ENCODE measurements at places on chromosomes 6 and 20.

DNA sequence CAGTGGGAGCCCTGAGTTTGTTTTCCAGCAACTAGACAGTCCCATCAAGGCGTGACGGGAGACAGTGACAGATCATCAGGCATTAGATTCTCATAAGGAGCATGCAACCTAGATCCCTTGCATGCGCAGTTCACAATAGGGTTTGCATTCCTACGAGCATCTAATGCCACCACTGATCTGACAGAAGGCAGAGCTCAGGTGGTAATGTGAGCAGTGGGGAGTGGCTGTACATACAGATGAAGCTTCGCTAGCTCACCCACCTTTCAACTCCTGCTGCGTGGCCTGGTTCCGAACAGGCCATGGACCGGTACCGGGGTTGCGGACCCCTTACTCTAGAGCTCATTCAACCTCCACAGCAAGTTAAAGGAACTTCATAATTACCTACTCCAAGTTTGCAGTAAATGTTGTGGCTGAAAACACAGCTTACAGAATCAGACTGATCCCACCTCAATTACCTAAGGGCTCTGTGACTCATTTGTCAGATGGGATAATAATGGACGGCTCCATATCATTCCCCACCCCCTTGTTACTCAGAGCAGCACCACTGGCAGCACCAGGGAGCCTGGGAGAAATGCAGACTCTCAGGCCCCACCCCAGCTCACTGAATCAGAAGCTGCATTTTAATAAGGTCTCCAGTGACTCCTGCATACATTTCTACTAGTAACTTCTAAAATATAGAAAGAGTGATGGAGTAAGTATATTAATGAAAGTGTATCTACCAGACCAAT, 15.7 kb downstream of the PXMP4 start:
- DNase-seq: no peak

GRCh38 chr20:33249456-33249855, 13.7 kb downstream of the BPIFA1 start:
- peak; percentile 98 for DNase-seq

DNA sequence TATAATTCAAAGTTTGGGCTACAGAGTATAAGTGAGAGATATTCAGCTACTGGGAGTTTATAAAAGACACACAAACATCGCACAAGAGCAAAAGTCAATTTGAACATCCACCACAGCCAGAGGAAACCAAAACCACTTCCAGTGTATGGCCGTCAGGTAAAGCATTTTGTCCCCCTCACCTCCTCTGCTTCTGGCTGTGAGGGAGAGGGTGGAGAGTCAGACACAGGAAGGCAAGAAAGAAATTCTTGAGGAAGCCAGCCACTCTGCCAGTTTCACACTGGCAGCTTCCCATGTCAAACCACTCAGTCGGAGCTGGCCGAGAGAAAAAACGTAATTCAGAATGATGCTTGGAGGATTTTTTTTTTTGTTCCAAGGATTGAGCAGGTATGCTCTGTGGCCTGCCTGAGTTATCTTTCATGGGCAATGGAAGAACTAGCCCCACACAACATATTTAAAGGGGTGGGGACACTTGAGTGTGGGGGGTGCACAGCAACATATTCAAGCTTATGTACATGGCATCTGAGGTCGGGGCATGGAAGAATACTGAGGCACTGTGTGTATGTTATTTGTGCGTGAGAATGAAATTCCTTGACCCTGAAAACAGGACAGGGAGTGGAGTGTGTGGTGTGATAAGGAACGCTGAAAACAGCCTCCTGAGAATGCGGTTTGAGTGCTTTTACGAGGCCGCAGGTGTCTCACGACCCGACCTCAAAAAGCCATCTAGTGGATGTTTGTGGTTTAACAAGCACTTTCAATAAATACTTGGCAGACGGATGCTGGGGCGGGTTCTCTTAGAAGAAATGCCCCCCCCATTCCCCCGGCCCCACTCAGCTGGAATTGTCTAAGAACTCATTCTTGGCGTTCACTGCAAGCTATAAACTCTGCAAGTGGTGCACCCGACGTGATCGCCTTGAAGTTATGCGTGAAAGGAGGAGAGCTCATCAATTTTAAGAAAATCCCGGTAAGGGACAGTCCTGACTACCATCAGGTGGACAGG, 27.5 kb upstream of the ZBTB22 start:
- DNase-seq: peak; percentile 32

GRCh38 chr20:55031971-55032370, 556.6 kb downstream of the DOK5 start:
- no peak for DNase-seq

DNA sequence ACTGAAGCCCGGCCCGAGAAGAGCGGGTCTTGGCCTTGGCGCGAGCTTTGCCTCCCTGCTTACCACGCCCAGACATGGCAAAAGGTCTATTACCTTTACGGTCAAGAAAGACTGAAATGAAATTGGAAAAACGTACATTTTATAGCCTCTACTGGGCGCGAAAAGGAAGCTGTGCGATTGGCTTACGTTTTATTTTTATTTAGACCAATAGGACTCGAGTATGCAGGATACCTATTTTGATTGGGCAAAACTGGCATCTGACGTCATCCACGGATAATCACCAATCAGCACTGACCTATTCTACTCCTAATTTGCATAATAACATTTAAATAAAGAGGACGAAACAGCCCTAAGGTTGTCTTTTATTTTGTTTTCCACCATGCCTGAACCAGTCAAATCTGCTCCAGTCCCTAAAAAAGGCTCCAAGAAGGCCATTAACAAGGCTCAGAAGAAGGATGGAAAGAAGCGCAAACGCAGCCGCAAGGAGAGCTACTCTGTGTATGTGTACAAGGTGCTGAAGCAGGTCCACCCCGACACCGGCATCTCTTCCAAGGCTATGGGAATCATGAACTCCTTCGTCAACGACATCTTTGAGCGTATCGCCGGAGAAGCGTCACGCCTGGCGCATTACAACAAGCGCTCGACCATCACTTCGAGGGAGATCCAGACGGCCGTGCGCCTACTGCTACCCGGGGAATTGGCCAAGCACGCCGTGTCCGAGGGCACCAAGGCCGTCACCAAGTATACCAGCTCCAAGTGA, 97.4 kb downstream of the OR2B2 start:
- no peak for DNase-seq

Data from NCI-H524 treated with DMSO at 0.1 percent for 48 hours (cell line).